ENCODE measurements at places on chromosomes 11 and 22. TPM values are rescaled to one million over a fixed set of nuclear protein-coding genes. Genes with fewer than 3 reads are reported as not detected.

DNA sequence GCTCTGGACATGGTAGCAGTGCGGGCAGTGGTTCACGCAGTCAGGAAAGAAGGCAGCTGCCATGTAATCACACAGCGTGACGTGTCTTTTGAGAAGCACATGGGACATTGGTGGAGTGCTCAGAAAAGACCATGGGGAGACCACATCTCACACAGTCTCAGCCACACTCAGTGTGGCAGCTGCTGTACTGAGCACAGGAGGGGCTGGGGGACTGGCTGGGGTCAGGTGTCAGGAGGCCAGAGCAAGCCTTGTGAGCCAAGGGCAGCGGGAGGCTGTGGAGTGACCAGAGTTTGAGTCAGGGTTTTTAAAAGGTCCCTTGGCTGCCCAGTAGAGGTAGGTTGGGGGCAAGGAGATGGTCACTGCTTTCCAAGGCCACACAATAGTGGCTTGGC lies 18.5 kb downstream of the CLDN5 start:
- no peak for DNase-seq

- no peak for DNase-seq
Measured at GRCh38 chr22:49826603-49827270, 936 bp downstream of the BRD1 start.

DNA sequence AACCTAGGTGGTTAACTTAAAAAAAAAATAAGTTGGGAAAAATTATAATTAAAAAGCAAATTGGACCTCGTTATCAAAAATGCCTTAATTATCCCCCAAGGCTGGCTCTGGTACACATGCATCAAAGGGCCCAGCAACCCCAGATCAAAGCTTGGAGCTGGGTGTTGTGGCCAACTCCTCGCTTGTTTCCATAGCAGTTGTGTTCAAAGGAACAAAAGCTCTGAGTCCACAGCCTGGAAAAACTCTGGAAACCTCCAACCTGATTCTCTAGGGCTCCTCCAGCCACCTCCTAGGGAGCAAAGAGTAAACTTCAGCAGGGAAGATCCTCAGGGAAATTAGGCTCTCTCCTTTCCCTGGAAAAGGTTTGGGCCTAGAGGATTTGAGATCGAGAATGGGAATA lies 149.4 kb downstream of the NXPE2 start:
- DNase-seq, result no peak

GRCh38 chr11:109130910-109131309 lies 291.1 kb upstream of the C11orf87 start:
- no peak for DNase-seq

GRCh38 chr11:45855308-45855707 lies 8.0 kb downstream of the CRY2 start:
- DNase-seq, result no peak

GRCh38 chr11:61756452-61757212 lies 4.2 kb downstream of the MYRF start:
- no peak for DNase-seq

Gene SCGB2A2
- total RNA-seq, result not detected

- DNase-seq, result no peak
Measured at GRCh38 chr11:84358034-84358433, 1071.9 kb upstream of the CCDC90B start.

Gene NAALADL1
- total RNA-seq, result 2.6 TPM

Gene SLC5A4
- total RNA-seq, result 0.28 TPM

GRCh38 chr22:38655519-38656255 lies 505 bp downstream of the FAM227A start:
- no peak for DNase-seq

DNA sequence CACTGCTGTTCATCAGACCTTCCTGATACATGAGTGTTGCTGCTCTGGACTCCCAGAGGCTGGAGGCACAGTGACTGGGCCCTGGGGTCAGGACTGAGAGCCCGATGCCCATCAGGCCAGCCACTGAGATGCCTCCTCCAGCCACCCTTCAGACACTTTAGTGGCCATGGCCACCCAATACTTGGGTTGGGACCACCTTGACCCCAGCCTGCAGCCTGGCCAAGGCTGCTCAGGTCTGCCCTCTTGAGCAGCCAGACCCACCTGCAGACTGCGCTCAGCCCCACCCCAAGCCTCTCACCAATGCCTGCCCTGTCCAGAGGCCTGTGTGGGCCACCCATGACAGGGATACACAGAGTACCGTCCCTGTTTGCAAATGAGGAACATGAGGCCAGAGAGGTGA lies 4.2 kb downstream of the RNF215 start:
- DNase-seq, result no peak

GRCh38 chr22:49933236-49934159 lies 15.1 kb downstream of the CRELD2 start:
- peak; percentile 80 for DNase-seq

Measured in heart left ventricle (tissue), 16 donors.